ENCODE measurements at places on chromosomes 6 and 20.
A peak's percentile ranks its signal among the peaks of the same experiment; 100 is the strongest.

- DNase-seq, result no peak
Measured at GRCh38 chr20:9062066-9062465, 6.8 kb upstream of the PLCB4 start.

DNA sequence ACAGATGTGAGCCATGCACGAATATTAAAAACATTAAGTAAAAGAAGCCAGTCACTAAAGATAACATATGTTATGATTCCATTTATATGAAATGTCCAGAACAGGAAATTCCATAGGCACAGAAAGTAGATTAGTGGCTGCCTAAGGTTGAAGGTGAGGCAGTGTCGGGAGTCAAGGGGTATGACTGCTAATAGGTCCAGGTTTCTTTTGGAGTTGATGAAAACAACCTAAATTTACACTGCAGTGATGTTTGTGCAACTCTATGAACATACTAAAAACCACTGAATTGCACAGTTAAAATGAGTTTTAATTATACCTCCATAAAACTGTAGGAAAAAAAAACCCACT lies 14.4 kb downstream of the SRPK1 start:
- no peak for DNase-seq

- no peak for DNase-seq
Measured at GRCh38 chr6:84763886-84764331, 489 bp downstream of the TBX18 start.

DNA sequence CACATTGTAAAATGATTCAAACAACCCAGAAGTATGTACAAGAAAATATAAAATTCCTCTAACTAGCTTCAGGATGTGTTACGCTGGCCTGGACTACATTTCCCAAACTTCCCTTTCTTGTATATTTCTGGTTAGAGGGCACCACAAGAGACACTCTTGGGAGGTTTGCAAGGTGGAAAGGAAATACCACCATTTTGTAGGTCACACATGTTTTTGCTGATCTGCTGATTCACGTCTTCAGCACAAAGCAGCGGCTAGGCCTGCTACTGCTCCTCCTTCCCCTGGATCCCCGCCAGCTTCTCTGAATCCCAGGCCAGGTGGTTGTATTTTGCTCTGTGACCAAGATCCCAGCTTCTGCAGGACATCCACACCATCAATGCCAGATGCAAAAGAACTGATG lies 104.2 kb downstream of the AGPAT4 start:
- peak; percentile 64 for DNase-seq

- DNase-seq, result no peak
Measured at GRCh38 chr20:32522776-32523612, 62.1 kb downstream of the NOL4L start.

GRCh38 chr6:3499603-3500002 lies 42.8 kb upstream of the SLC22A23 start:
- DNase-seq, result no peak

DNA sequence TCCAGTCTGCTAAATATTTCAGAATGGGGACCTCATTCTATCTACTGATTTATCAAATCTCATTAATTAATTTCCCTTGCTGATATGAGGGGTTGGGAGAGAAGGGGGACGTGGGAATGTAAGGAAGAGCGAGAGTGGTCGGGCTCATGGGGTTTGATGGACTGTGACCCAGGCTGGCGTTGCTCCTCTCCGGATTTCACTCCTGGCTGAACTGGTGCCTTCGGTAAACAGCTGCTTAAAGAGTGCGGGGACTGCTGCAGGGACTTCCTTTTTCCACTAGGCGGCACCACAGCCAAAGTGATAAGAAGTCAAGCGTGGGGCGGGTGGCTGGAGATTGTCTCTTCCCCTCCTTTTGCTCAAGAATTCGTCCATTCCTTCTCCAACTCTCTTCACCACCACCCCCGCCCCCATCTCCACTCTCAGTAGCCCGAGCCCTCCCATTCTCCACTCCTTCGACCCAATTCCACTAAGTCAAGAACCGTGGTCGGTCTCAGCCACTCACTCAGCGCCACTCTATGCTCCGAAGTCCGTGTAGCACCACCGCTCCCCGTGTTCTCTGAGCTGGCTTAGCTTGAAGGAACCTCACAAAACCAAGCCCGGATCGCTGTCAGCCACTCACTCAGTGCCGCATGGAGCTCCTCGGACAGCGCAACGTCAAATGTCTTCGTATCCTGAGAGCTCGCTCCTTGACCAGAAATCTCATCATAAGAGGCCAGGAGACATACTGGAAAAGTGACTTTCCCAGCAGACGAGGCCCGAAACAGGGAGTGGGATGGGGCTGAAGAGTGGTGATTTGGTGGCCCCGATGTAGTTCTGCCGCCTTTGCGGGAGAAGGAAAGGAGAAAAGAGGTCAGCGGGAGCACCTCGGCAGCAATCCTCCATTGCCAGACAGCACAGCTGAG lies 9.7 kb downstream of the TRIM31 start:
- DNase-seq, result peak; percentile 67

DNA sequence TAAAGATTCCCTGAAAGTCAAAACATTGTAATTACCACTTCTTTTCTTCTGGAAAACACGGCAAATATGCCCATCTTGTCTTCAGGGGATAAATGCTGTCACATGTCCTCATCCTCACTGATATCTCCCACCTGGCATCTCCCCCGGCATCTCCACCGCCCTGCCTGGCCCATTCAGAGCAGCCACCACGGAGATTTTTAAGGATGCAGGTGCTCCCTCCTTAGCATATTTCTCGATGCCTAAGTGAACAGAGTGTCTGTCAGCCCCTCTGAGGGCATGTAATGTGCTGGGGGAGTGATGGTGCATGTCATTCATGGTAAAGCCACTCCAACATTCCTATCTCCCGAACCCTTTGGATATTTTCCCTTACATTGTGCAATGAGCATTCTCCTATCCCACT lies 215.5 kb downstream of the PREX1 start:
- no peak for DNase-seq

GRCh38 chr6:46288835-46289234 lies 118.1 kb upstream of the ENPP5 start:
- DNase-seq, result no peak

DNA sequence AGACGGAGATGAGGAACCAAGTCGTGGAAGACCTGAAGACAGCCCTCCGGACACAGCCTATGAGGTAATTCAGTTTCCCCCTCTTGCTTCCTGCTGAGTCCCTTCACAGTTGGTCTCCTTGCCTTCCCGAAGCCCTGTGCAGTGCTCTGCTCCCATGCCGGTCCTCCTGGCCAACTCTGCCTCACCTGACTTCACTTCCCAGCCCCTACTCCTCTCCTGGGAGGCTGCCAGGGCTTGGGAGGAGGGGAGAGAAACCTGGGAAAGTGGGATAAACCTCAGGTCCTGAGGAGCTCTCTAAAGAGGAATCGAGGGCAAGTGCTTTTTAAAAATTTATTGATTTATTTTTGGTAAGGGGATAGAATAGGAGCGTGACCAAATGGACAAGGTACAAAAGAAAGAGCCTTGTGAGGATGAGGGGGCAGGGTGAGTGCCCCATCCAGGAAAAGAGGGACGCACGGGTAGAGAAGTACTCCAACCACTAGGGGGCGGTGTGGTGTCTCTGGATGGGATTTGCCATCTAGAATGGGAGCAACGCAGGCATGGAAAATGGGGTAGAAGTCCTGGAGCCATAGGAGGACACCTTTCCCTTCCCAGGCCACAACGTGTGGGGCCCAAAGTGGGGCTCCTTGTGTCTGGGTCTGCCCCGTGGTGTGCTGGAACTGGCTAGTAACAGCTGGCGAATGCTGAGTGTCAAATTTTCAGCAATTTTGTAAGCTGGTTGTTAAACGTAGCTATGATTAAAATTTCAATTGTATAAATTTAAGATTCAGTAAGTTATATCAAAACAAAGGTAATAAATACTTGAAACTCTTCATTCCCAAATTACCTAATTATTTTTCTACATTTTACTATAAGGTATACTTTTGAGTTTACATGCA lies 69.0 kb downstream of the MOCS1 start:
- no peak for DNase-seq

DNA sequence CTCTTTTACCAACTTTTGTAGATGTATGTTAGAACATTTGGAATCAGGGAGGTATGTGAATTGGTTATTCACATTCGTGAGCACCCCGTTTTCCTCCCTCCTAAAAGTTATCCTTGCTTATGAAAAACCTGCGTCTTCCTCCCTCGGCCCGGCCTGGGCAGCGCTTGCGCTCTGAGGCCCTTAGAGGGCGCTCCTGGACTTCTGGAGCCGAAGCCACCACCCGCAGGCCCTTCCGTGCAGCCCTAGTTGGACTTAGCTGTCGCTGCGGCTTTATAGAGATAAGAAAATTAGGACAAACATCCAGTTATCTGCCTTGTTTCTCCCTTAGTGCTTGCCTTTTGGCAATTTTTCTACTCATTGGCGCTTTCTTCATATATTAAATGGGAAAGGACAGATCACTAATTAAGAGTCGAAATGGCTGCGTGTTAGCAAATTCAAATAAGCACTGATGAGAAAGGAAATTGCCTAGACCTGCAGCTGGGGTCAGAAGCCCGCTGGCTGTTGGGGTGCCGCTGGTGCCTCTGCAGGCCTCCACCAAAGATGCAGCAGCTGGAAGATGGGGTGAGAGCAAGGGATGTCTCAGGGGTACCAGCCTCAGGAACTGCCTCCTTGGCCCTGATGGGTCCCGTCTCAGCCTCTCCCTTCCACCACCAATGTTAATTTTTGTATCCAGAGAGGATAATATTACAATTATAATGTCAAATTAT lies 5.2 kb downstream of the FNDC1 start:
- DNase-seq, result no peak

- peak; percentile 33 for DNase-seq
Measured at GRCh38 chr6:23446469-23446967, 679.5 kb upstream of the NRSN1 start.

DNA sequence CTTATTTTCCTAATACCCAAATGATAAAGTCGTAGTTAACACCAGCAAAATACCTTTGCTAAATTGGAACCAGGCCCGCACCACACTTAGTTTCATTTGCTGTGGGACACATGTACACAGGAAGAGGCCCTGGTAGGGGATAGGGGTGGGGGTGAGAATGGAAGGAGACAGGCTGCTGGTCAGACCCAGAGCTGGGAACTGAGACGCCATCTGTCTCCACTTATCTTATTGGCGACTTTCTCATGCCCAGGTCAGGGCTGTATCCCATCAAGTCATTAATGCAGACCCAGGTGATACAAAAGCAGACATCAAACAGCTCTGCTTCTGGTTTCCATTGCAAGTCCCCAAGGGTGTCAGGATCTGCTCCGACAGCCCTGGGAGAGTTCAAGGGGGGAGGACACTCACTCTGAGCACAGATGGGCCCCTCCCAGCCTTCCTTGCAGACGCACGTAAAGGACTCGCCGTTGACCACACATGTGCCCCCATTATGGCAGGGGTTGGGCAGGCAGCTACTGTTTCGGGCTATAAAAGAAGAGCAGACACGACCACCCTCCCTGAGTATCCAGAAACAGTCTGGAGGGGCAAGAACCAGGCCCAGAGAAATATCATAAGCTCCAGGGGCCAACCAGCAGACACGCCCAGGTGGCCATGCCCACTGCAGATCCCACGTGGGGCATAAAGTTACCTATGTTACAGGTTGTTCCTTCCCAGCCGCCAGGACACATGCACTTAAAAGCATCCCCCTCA lies 29.2 kb downstream of the JAG1 start:
- no peak for DNase-seq

DNA sequence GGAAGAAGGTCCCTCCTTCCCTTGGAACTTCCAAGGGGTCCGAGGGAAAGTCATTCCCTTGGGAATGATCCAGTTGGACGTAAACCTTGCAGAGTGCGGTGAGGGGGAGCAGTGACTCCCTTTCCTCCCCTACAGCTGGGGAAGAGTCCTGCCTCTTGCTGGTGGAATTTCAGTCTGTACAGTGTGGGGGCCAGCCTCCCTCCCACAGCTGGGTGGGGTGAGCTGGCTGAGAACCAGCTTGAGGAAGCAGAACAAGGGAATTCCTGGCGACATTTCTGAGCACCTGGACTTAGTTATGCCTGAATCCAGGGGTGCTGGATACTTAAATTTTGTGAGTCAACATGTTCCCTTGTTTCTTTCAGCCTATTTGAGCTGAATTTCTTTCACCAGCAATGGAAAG lies 152.0 kb downstream of the ANKRD60 start:
- no peak for DNase-seq

DNA sequence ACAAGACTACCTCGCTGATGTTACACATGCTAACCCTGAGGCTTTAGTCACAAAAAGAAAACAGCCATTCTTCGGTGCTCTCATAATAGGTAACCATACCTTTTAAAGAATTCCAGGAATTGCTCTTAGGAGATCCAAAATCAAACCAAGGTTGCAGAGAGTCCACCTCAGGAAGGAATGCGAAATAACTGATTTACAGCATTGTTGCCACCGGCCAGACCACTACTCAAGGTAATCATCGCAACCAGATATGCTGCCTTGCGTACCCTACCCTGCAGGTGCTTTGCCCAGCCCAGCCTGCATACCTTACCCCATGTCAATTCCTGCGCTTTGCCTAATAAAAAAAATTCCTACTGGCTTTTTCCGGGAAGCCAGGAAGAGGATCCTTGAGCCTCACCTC lies 27.0 kb downstream of the NUP153 start:
- DNase-seq, result no peak

- no peak for DNase-seq
Measured at GRCh38 chr6:130794738-130795137, 32.5 kb upstream of the SMLR1 start.

DNA sequence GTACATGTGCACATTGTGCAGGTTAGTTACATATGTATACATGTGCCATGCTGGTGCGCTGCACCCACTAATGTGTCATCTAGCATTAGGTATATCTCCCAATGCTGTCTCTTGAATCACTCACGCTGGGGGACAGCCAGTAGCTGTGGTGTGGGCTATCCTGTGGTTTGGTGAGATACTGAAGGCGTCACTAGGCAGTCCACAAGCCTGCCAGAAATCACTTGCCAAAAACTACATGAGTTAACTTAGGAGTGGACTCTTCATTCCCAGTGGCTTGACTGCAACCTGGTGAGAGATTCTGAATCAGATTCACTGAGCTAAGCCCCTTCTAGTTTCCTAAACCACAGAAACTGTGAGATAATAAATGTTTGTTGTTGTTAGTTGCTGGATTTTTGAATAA lies 191.3 kb downstream of the TSHZ2 start:
- DNase-seq, result peak; percentile 31

DNA sequence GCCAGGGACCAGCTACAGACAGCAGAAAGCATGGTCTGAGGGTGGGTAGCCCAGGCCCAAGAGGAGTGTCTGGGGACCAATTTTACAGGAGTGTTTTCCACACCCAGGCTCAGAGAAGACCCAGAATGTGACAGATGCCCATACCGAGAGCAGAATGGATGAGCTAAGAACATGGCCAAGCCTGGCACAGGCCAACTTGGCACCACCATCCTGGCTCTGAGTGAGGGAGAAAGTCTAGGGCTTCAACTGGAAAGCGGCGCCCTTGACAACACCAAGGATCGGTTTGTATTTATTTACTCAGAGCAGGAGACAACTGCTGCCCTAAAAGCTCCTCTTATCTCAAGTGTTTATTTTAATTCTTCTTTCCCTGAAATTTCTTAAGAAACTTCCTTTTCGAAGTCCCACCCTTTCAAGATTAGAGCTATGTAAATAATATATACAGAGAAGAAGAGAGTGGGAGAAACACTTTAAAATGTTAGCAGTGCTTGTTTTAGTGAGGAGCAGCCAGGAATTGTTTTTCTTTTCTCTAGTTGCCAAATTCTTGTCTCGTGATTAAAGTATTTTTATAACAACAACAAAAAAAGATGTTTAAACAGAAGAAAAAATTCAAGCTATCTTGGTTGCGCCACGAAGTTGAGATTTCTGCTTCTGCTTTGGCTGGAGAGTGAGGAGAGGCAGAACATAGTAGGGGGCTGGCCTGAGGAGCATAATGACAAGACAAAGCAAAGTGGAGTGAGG lies 16.2 kb downstream of the TNXB start:
- DNase-seq, result no peak

GRCh38 chr6:154298297-154298696 lies 58.3 kb downstream of the IPCEF1 start:
- DNase-seq, result no peak
